ENCODE measurements at places on chromosomes 5 and 9.

GRCh38 chr9:16848179-16848578 is 22.3 kb downstream of the BNC2 start:
- DNase-seq = no peak

GRCh38 chr5:61477788-61478187 is 145.7 kb downstream of the ZSWIM6 start:
- no peak for DNase-seq

DNA sequence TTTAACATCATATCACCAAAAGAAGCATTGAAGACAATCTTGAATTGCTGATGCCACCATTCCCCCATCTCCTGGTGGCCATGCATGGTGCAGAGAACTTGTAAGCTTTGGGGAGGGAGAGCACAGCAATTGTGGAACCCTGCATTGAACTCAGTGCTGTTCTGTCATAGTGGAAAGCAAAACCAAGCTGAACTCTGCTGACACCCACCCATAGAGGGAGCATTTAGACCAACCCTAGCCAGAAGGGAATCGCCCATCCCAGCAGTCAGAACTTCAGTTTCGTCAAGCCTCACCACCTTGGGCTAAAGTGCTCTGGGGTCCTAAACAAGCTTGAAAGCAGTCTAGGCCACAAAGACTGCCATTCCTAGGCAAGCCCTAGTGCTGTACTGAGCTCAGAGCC is 37.4 kb upstream of the RUSC2 start:
- DNase-seq = no peak

DNA sequence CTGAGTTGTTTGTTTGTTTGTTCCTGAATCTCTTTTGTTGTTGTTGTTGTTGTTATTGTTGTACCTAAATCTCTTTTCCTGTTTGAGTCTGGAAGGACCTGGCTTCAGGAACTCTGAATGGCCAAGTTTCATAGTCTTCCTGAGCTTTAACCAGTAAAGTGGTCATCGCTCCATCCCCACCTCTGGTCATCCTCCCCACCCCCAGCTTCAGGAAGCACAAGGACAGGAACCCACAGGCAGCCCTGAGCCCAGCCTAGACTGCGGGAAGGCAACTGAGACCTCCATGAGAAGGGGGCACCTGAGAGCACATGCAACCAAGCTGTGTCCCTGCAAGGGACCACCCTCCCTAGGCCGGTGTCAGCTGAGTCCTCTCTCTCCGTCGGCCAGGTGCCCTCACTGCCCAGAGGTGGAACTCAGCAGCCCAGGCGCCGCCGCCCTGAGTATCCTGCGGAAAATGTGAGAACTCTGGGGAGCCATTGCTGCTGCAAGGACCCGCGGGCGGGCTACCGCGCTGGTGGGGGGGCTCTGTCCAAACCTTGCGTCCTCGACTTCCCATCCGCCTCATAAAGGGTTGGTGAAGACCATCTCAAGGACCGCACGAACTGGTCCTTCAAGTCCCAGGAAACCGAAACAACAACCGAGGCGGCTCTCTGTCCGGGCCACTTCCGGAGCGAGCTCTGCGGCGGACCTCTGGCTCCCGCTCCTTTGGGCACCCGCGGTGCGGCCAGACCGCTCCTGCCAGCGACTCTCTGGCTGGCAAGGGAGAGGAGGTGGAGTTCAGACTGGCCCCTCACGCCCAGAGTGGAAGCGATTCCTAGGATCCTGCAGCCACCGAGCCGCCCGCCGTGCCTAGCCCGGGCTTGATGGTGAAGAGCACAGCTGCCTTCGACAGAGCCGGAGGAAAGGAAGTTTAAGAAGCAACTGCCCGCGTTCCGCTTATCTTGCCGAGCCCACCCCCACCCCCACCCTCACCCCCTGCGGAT is 4.2 kb downstream of the BARX1 start:
- no peak for DNase-seq

GRCh38 chr5:65061974-65062353 is 293.2 kb downstream of the CWC27 start:
- DNase-seq = no peak

- no peak for DNase-seq
Measured at GRCh38 chr5:1315709-1316587, 21.1 kb upstream of the TERT start.

DNA sequence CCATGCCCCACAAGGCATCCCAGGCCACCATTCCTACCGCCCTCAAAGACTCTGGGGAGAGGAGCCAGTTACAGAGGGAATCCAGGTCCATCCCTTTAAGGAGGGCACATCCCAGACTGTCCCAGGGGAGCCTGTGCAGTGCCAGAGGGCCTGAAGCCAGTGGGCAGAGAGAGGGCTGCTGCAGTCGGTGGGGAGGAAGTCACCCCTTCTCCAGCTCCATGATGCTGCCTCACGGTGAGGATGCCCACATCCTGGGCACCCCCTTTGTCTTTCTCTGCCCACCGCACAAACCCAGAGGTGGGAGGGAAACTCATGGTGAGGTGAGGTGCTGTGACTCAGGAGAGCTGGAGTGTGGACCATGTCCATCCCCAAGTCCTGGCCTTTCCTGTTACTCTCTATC is 26.2 kb upstream of the ANKRD33B start:
- no peak for DNase-seq

Measured in fibroblast of skin of left biceps (primary cell).